ENCODE measurements at places on chromosomes 1 and 21. TPM values are rescaled to one million over a fixed set of nuclear protein-coding genes. Genes with fewer than 3 reads are reported as not detected.

Gene EFCAB7
- total RNA-seq = 4.1 TPM

Gene C1QA
- not detected for total RNA-seq

Gene SH2D1B
- total RNA-seq = 0.15 TPM

Gene C1orf232
- total RNA-seq = not detected

Gene CLCA4
- not detected for total RNA-seq

Gene LCE1E
- total RNA-seq = 0.08 TPM

Gene OR2T2
- not detected for total RNA-seq

Gene TRIM63
- total RNA-seq = not detected

Gene LZIC
- total RNA-seq = 21.6 TPM

Gene LIN28A
- not detected for total RNA-seq

Gene RCC2
- total RNA-seq = 63.1 TPM

Gene OR10J1
- not detected for total RNA-seq

Gene UBL4B
- not detected for total RNA-seq
